Fibroblast of lung (primary cell): ENCODE measurements at places on chromosomes 1 and 21. TPM values are rescaled to one million over a fixed set of nuclear protein-coding genes. Genes with fewer than 3 reads are reported as not detected.

GRCh38 chr1:109024646-109025045 lies 17.3 kb downstream of the WDR47 start:
- no peaks in the 10 kb centered on the region for H3K36me3 ChIP-seq
- H3K27ac ChIP-seq = no peak overlapping the region
- H3K4me3 ChIP-seq = no peak overlapping the region
- H3K4me1 ChIP-seq = no peaks in the 10 kb centered on the region
- peak; percentile 13 for DNase-seq

DNA sequence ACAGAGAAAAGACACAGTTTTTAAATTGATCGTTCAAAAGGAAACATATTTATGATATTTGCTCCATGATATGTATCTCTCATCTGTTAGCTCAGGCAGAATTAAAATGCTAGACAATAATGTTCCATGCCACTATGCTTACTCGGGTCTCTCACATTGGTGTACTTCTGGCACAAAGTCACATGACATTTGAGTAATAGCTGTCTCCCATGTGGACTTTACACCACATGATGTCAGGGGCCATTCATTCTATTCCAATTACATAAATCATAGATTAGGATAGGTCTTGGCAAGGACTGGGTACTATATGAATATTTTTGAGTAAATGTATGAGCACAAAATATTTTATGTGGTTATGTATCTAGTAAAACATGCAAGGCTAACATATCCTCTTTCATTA lies 648.4 kb downstream of the PLA2G4A start:
- DNase-seq = peak; percentile 25
- H3K27ac ChIP-seq = no peak overlapping the region
- no peaks in the 10 kb centered on the region for H3K27me3 ChIP-seq
- no peak overlapping the region for H3K4me3 ChIP-seq
- no peaks in the 10 kb centered on the region for H3K36me3 ChIP-seq
- no peaks in the 10 kb centered on the region for H3K4me1 ChIP-seq

GRCh38 chr1:110440877-110441276 lies 10.1 kb upstream of the PROK1 start:
- peaks cover 13% of the 10 kb centered on the region for H3K27me3 ChIP-seq
- peak; percentile 39 for DNase-seq
- no peaks in the 10 kb centered on the region for H3K36me3 ChIP-seq

GRCh38 chr1:200438911-200439310 lies 29.1 kb upstream of the ZNF281 start:
- DNase-seq = peak; percentile 79
- H3K27me3 ChIP-seq = no peaks in the 10 kb centered on the region
- H3K36me3 ChIP-seq = no peaks in the 10 kb centered on the region
- no peak overlapping the region for H3K4me3 ChIP-seq

SCCPDH gene
- 47.6 and 47.8 TPM in 2 replicates for polyA plus RNA-seq

WNT9A gene
- polyA plus RNA-seq = 1.0 and 2.7 TPM in 2 replicates
